ENCODE measurements at places on chromosomes 11 and 22.

DNA sequence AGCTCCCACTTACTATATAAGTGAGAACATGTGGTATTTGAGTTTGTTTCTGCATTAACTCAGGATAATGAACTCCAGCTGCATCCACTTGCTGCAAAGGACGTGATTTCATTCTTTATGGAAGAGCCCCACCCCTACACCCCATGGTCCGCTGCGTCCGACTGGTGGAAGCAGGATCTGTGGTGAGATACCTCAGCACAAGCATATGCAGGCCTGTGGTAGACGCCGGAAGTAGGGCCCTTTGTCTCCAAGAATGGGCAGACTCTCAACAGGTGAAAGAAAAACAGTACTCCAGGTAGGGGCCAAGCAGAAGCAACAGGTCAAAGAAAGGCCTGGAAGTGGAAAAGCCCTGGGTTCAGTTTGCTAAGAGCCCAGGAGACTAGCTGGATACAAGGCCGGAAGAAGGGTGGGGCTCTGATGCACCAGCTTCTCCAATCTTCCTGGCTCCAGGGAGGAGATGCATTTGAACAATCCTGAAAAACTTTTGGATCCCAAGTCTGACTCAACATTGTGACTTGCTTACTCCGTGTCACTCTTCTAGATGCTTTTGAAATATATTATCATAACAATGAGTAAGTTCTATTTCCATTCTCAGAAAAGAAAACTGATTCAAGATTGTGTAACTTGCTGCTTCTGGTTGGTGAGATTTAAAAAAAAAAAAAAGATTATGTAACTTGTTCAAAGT is 30.4 kb downstream of the NEAT1 start:
- DNase-seq: no peak

DNA sequence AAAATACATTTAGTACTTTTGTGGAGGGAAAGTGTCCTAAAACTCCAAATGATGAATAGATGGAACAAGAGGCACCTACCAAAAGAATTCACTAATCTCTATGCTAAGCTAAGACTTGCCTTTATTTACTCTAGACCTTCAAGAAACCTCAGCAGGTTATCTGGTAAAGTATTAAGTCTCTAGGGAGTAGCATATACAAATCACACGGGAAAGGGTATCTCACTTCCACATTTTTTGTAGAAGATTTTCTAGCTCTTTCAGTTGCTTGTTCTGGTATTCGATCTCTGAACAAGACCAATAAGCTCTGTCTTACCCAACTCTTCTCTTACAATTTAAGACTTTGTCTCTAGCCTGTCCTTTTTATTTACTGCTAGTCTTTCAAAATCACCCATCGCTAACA is 18.1 kb upstream of the CADM1 start:
- no peak for DNase-seq

GRCh38 chr11:60870733-60871377 is 3.5 kb downstream of the ZP1 start:
- no peak for DNase-seq

DNA sequence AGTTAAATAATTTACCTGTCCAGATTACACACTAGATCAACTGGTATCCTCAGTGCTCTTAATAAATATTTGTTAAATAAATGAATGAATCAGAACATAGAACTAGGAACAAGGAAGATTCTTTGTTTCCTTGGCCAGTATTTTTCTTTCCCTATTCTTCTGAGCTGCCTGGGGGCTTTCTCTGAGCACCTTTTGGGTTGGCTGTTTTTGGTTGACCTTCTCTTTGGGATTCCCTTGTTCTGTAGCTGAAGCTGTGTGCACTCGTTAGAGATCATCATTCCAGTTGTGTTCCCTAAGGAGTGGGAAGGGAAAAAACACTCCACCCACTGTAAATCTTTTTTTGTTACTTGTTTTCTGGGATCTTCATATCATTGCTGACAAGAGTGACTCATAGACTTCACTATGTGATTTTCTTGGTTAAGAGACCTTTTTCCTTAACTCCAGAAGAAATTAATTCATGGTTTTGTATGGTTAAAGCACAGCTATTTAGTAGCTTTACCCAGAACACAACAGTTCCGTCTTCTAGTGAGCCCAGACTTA is 84.3 kb downstream of the STIM1 start:
- no peak for DNase-seq

DNA sequence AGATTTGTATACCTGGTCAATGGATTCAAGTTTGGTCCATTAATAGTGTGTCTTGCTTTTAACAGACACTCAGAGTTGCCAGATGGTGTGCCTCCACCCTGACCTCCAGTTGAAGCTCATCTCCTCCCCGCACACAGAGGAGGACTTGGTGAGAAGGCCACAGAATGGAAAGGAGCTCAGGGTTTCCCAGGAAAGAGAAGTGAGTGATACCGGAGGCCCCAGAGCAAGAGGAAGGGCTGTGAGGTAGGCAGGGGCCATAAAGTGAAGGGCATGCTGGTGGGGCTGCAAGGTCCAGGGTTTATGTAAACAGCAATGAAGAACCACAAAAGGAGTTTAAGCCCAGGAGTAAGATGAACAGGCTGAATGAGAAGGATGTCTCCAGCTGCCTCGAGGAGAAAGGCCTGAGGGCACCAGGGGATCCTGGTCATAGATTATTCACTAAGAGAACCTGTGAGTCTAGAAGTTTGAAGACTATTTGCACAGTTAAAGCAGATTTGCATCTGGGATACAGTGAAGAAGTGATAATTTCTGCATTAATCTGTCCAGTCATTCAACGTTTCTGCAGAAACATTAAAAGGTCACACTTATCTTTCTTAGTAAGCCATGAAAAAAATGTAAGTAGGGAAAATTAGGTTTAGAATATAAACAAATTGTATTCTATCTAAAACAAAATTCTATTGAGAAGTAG is 67.5 kb upstream of the VPREB1 start:
- no peak for DNase-seq

DNA sequence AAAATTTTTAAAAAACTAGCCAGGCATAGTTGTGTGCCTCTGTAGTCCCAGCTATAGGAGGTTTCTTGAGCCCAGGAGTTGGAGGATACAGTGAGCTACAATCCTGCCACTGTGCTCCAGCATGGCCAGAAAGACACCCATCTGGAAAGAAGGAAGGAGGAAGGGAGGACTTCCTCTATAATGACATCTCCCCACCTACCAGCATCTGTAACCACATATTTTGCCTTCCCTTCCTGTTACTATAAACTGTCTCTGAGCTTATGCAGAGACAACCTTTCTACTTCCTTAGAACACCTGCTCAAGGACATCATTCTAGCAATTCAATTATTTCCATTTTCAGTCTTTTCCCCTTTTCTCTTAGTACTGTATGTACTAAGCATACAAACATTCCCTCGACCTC is 2.2 kb upstream of the NUP160 start:
- no peak for DNase-seq

DNA sequence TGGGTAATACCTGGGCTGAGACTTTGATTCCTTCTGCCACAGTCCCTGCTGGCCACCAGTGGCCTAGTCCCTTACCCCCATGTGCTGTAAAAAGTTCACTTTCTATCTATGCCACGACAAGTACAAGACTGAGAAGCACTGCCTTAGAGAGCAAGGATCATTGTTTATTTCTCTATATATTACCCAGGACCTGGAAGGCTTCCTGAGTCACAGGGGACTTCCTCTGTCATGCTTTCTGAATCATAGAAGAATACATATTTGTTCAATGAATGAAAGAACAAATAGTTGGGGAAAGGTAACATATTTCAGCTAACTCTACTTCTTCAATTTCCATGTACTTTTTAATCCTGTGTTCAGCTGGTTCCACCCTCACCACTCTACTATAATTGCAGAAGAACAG is 5.5 kb upstream of the SYT9 start:
- DNase-seq: no peak

DNA sequence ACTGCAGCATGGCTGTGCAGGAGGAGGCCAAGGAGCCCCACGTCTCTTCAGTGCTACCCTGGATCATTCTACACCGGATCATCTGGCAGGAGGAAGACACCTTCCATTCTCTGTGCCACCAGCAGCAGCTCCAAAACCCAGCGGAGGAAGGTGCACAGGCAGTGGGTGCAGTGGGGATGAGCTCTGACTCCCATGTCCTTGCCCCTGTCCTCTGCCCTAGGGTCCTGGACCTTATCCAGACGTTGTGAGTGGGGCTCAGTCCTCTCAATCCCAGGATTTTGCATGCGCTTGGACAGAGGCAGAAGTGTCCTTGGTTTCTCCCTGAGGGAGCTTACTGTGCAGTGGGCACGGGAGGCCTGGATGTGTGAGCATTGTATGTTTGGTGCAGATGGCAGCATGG is 61.3 kb downstream of the CABIN1 start:
- DNase-seq: no peak

- no peak for DNase-seq
Observed at GRCh38 chr11:62710001-62710345, 2.5 kb downstream of the GNG3 start.

- no peak for DNase-seq
Observed at GRCh38 chr22:48250937-48251530, 1488.6 kb downstream of the TBC1D22A start.

DNA sequence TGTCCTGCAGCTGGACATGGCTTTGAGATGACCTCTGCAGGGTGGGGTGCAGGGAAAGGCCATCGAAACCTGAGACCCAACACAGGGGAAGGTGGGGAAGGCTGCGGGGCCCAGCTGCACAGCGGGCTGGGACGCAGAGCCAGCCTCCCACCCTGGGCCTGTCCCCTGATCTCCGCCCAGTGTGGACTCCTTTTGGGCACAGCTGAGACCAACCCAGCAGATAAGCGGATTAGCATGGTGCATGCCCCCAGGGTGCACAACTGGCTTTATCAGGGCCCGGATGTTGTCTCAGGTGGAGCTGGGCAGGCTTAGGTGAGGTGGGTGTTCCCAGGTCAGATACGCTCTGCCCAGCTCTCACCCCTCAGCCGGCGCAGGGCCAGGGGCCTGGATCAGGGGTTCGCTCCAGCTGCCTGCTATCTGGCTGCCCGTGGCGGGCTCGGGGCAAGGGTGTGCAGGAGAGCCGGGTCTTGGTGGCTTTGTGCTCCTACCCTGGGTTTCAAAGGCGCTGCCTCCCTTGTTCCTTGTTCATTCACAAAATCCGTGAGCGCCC is 28.1 kb upstream of the MUC5AC start:
- no peak for DNase-seq

DNA sequence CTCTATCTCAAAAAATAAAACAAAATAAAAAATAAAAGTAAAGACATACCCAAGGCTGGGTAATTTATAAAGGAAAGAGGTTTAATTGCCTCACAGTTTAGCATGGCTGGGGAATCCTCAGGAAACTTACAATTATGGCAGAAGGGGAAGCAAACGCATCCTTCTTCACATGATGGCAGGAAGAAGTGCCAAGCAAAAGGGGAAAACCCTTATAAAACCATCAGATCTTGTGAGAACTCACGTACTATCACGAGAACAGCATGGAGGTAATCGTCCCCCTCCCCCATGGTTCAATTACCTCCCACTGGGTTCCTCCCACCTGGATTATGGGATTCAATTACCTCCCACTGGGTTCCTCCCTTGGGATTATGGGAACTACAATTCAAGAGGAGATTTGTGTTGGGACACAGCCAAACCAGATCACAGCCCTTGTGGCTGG is 8.3 kb upstream of the SSTR3 start:
- no peak for DNase-seq

DNA sequence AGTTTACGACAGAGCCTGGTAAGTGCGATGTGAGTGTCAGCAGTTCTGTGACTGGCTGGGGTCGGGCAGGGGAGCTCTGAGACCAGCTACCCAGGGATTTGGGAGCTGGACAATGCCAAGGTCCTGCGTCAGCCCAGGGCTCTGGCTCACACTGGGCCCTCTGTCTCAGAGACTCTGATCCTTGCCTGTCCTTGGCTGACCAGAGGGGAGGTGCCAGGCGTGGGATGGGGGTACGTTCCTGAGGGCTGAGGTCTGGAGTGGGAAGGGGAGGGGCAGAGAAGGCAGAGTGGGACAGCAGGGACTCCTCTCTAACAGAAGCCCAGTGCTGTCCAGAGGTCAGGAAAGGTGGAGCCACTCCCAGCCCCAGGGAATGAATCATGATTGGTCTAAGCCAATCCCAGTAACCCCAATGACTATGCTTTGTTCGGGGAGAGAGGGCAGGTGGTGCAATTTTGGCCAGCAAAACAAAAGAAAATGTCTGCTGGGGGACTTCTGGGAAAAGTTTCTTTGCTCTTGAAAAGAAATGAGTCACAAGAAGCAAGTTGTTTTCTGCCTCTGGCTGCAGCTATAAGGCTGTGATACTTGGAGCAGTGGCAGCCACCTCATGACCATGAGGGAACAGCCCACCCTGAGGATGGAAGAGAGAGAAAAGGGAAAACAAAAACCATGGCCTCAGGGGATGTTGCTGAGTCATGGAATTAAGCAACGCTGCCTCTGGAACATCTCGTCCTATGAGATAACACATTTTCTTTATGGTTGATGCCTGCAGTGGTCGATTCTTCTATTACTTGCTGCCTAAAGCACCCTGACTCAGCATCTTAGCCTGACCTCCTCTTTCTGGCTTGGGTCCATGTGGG is 108.3 kb downstream of the CHST1 start:
- no peak for DNase-seq

Measured in activated CD4-positive, alpha-beta T cell treated with anti-CD3 and anti-CD28 coated beads for 24 hours (primary cell).